ENCODE measurements at places on chromosomes 2 and 18.

GRCh38 chr2:3356799-3357198, 20.8 kb downstream of the EIPR1 start:
- DNase-seq: no peak

DNA sequence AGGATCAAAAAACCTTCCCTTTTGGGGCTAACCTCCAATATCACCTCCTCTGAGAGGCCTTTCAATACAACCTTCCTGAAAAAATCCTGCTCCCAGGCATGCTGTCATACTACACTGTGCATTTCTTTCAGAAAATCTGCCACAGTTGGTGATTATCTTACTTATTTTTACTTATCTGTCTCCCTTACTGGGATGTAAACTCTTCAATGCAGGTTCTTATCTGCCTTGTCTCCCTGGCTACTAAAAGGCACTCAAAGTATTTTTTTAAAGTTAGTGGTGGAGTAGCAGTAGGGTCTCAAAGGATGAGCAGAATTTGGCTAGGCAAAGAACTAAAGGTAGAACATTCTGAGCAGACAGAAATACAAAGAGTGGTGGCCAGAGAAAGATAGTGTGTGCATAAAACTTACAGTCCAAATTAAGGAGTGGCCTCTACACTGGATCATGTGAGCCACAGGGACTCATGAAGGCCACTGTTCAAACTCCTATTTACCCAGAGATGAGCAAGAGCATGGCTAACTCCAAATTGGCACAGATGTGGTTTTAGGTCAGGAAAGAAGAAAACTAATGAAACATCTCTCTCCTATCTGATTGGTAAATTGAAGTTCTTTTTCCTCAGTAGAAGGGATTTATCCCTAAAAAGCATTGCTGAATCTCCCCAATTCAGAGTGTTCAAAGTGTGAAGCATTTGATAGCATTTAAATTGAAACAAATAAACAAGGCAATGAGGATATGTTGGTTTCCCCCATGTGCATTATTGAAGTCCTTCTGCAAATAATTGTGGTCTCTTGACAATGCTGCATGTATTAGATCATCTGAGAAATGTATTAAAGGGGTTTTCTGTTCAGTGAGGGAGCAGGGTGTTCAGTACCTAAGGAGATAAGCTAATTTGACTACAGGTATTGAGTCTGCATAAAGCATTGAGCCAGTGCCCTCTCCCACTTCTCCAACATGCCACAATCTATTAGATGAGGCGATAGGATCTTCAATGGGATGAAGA, 285.5 kb downstream of the MREG start:
- no peak for DNase-seq

DNA sequence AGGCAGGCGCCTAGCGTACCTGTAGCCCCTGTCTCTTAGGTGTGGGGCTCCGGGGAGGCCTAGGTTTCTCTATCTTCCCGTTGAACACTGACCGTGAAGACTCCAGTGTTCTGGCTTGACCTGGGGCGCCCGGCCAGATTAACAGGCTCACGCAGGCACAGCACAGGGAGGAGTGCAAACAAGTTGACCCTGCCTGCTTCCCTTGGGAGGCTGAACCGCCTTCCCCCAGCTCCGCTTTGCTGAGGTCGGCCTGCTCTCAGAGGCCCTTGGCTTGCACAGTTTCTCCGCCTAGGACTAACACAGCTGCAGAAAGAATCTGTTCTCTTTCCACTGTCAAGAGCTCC, 567 bp downstream of the PCYOX1 start:
- DNase-seq: no peak

DNA sequence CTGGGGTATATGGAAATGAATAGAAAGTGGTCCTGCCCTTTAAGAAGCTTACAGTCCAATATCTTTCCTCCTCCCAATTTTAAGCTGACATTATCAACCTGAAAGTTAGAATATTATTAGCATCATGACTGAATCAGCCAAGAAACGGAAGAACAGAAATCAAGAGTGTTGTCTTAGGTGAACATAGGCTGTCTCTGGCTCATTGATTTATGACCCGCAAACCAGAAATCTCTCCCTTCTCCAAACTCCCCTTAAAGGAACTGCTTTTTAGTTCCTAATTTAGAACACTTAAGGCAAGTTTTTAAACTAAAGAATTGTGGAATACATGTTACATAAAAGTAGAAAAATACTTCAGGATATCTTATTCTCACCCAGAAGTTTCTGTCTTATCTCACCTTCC, 62.7 kb downstream of the MYO3B start:
- DNase-seq: no peak

DNA sequence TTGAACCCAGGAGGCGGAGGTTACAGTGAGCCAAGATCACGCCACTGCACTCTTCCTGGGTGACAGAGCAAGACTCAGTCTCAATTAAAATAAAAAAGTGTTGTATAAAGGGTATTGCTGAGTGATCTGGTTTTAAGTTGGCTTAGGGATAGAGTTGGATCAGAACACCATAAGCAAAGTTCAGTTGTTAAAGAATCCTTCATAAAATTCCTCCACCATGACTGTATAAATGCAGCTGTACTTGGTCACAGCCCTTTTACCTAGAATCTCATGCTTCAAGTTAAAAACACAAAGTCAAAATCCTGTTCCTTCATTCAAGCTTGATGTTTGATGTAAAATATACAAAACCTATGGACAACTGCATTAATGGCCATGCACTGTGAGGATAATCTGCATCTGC, 33.4 kb upstream of the PNO1 start:
- DNase-seq: no peak

DNA sequence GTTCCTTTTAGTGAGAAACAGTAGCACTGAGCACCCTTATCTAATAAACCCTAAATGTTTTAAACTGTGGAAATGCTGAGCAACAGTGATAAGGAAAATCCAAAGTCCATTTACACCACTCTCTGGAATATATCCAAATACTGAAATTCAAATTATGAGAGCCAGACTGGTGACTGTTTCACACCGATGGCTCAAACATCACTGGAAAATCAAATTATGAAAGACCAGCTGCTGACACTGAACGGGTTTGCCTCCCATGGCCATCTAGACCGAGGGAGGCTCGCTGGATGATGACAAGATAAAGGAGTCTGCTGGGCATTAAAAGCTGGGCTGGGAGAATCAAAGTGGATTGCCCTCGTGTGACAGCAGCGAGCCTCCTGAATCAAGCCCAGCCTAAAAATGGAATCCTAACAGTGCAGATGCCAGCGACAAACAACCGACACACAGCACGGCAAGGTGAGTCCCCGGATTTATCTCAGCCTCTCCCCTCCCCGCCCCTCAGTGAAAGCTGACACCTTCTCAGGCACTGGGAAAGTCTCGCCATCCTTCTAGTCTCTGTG, 30.3 kb downstream of the SERPINE2 start:
- no peak for DNase-seq

- no peak for DNase-seq
These were observed 30.4 kb upstream of the OTOS start for GRCh38 chr2:240170883-240171282.

- no peak for DNase-seq
These were observed 166.9 kb downstream of the GBX2 start for GRCh38 chr2:236001166-236001828.

DNA sequence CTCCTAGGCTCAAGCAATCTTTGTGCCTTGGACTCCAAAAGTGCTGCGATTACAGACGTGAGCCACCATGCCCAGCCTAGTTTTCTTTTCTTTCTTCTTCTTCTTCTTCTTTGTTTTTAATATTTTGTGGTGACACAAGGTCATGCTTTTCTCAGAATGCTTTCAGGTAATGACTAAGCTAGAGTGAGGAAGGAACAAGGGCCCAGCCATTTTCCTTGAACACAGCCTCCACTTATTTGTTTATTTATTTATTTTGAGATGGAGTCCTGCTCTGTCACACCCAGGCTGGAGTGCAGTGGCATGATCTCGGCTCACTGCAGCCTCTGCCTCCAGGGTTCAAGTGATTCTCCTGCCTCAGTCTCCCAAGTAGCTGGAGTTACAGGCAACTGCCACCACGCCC, 74.3 kb upstream of the ST3GAL5 start:
- no peak for DNase-seq

DNA sequence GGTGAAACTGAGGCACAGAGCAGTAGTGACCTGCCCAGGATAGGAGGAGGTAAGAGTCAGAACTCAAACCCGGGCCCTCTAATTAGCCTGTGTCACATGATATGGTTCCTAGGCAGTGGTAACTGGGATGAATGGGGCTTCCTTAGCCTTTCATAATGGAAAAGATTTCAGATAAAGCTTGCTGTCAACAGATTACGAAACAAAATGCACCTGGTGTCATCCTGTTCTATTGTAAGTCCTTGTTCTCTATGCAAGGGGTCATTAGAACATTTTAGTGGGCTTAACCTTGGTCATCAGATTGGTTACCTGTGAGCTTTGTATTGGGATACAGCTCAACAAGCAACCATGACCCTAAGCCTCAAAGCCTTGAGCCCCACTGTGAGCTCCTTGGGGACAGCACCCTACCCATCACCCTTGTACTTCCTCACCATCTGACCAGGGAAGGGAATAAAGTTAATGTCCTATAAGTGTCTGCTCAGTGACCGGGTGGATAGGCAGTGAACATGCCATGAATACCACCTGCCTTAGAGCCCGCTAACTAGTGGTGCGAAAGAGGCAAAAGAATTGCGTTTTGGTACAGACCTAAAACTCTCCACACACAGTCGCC, 70.3 kb upstream of the RMDN2 start:
- DNase-seq: no peak

DNA sequence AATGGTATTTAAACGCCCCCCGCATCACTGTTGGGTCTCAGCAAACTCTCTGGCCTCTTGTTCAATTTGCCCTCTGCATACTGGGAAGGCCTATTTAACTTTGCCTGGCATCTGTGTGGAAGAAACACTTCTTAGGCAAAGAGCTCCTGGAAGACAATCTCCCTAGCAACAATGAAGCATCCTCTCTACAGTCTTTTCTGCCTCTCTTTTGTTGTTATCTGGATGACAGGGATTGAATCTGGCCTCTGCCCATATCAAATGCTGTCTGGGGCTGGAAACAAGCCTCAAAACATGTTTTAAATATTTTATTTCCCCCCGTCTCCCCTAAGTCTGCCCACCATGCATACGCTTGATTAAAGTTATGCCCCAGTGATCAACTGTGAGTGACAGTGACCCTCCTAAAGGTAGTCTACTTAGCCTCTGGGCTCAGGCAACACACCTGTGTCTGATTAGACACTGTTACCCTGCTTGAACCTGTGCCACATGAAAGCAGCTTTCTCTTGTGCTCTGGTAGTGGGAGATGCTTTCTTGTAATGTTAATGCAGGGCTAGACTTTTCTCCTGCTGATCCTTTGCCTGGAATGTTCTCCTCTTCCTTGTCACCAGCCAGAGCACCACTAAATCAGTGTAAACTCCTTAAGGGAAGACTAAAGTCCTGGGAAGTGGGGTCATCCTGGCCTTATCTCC, 34.9 kb downstream of the CDC42EP3 start:
- DNase-seq: no peak

DNA sequence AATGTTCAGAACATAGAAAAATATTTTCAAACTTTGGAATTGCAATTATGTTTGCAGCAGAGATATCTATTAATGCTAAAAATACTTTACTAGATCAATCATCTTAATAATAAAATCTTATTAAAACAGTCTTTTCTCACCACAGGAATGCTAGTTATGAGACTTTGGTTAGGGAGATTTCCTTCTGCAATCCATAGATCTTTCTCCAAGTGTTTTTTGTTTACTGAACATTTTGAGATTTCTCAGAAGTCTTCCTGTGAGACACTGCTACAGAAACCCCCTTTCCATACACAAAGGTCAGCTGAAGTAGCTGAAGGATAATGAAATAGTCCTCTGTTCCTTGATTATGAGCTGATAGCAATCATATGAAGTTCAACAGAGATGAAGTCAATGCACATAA, 59.4 kb upstream of the RAPH1 start:
- DNase-seq: no peak

GRCh38 chr18:7662866-7663265, 95.8 kb downstream of the PTPRM start:
- DNase-seq: no peak

DNA sequence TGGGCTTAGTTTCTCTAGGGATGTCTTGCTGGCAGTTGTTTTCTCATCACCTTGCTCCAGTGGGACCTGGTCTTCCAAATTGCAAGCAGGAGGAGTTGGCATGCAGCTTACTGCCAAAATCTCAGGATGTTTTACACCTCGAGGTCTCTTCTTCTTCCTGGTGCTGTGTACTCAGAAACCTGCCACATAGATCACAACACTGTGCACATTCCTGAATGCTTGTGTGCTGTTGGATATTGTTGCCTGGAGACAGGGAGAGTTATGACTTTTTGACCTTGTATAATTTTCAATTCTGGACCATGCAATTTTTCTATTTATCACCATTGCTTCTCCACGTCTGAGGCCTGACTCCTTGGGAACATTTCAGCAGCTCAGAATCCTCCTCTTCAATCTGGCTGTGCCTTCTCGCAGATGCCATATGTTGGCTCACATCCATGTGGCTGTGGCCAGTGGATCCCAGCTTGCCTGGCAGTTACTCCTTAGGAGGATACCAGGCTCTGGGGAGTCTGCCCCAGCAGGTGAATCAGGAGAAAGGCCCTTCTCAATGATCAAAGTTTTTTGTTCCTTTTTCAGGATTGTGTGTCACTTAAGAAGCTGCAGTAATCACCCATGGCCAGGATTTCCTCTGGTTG, 489.3 kb downstream of the TSN start:
- DNase-seq: no peak

GRCh38 chr2:179588486-179589145, 272.8 kb downstream of the ZNF385B start:
- no peak for DNase-seq

DNA sequence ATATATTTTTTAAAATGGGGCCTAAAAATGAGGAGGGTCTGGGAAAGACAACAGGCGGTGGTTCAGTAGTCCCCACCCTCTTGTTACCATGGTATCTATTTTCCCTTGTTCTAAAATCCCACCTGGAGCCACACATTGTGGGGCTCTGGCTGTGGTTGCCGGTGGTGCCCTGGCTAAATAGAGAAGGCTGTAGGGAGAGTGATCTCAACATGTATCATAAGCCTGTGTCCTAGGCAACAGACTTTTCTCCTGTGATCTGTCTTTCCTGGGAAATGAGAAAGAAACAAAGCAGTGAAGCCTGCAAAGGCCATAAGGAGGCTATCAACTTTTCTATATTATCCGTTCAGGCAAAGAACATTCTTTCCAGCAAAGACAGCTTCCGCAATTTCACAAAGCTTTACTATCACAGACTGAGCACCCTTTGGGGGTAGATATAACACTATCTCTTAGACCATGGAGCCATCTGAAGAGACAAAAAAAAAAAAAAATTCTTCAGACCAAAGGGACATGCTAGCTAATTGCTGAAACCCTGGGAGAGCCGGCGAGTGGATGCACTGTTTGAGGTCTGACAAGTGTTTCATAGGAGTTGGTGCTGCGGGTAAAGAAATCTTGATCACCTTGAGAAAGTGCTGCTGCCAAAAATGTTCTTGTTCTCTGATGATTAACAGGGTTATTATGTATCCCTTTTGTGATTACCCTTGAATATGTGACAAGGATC, 879.2 kb upstream of the DDX18 start:
- DNase-seq: no peak

- no peak for DNase-seq
These were observed 52.0 kb upstream of the HS6ST1 start for GRCh38 chr2:128370468-128371247.

DNA sequence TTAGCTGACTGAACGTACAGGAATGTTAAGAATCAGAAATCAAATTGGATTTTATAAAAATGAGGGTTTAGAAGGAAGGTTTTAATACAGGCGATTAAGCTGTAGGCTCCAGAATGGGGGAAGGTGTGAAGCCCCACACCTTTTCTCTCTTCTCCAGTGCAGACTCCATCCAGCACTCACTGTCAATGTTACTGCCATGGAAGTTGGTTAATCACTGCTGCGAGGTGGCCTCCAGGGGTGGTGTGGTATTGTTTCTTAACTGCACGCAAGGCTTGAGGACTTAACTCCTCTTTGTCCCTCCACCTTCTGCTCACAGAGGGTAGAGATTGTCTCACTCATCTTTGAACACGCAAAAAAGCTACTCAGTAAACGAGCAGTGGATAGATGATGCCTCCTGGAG, 26.9 kb upstream of the YWHAQ start:
- no peak for DNase-seq
